Smooth muscle cell of the umbilical artery (primary cell): ENCODE measurements at places on chromosomes 7 and 10. TPM values are rescaled to one million over a fixed set of nuclear protein-coding genes. Genes with fewer than 3 reads are reported as not detected.

Gene GPR37
- 0.23 and 0.30 TPM in 2 replicates for total RNA-seq

Gene HDAC9
- total RNA-seq = 3.3 and 18.0 TPM in 2 replicates

Gene PTPN20
- 0.59 and 2.4 TPM in 2 replicates for total RNA-seq

Gene SFTPD
- total RNA-seq = not detected in 2 replicates

Gene COX19
- 13.7 and 14.1 TPM in 2 replicates for total RNA-seq

Gene IPMK
- total RNA-seq = 5.6 and 5.8 TPM in 2 replicates

Gene SAMD9L
- total RNA-seq = 11.9 and 17.0 TPM in 2 replicates

Gene DRGX
- not detected in 2 replicates for total RNA-seq

Gene TBATA
- not detected in 2 replicates for total RNA-seq

Gene LBX1
- not detected in 2 replicates for total RNA-seq

Gene EGFR
- 60.3 and 152 TPM in 2 replicates for total RNA-seq

Gene SPDYE2B
- not detected in 2 replicates for total RNA-seq

Gene SPDYE1
- not detected in 2 replicates for total RNA-seq

Gene SPAM1
- not detected in 2 replicates for total RNA-seq

Gene ZNF282
- total RNA-seq = 15.1 and 25.7 TPM in 2 replicates

Gene CALHM3
- not detected in 2 replicates for total RNA-seq

Gene PRSS37
- not detected in 2 replicates for total RNA-seq

Gene POU6F2
- not detected in 2 replicates for total RNA-seq

Gene FKBP6
- total RNA-seq = not detected in 2 replicates

Gene MRPS17
- total RNA-seq = 6.9 and 10.7 TPM in 2 replicates

Gene C7orf57
- total RNA-seq = not detected in 2 replicates

Gene ARMC3
- not detected in 2 replicates for total RNA-seq

Gene SLC26A5
- not detected in 2 replicates for total RNA-seq

Gene KEL
- not detected in 2 replicates for total RNA-seq

Gene MLXIPL
- not detected in 2 replicates for total RNA-seq

Gene CASTOR2
- 5.6 and 12.2 TPM in 2 replicates for total RNA-seq

Gene C7orf25
- 8.0 and 11.9 TPM in 2 replicates for total RNA-seq

Gene PLAU
- total RNA-seq = 56.4 and 266 TPM in 2 replicates

Gene ZNF277
- total RNA-seq = 29.0 and 56.4 TPM in 2 replicates

Gene COL1A2
- total RNA-seq = 7,304 and 14,627 TPM in 2 replicates

Gene KLLN
- total RNA-seq = 0.42 and 0.59 TPM in 2 replicates

Gene GBX1
- not detected in 2 replicates for total RNA-seq

Gene ACTL6B
- not detected in 2 replicates for total RNA-seq

Gene RGS10
- total RNA-seq = 26.1 and 38.9 TPM in 2 replicates

Gene VGF
- 3.0 and 20.7 TPM in 2 replicates for total RNA-seq

Gene CLDN15
- total RNA-seq = 2.1 and 2.9 TPM in 2 replicates

Gene AKR1C1
- 6.8 and 8.3 TPM in 2 replicates for total RNA-seq

Gene FFAR4
- total RNA-seq = not detected in 2 replicates

Gene TNS3
- 78.2 and 113 TPM in 2 replicates for total RNA-seq

Gene ALKBH4
- 12.3 and 15.7 TPM in 2 replicates for total RNA-seq

Gene C10orf105
- total RNA-seq = not detected in 2 replicates

Gene SSMEM1
- total RNA-seq = 0.30 TPM in 1 of 2 replicates, not detected in the other

Gene EN2
- total RNA-seq = under 0.01 TPM in 1 of 2 replicates, not detected in the other

Gene FOXI2
- not detected in 2 replicates for total RNA-seq

Gene ADCK2
- total RNA-seq = 11.6 and 15.0 TPM in 2 replicates

Gene GLUD1
- 161 and 209 TPM in 2 replicates for total RNA-seq

Gene AFAP1L2
- 0.05 and 0.30 TPM in 2 replicates for total RNA-seq

Gene SLC13A1
- total RNA-seq = not detected in 2 replicates

Gene NPFFR1
- not detected in 2 replicates for total RNA-seq

Gene PRSS1
- not detected in 2 replicates for total RNA-seq

Gene PITX3
- total RNA-seq = not detected in 2 replicates

Gene CLRN3
- not detected in 2 replicates for total RNA-seq
